ENCODE measurements at places on chromosomes 13 and 19.

DNA sequence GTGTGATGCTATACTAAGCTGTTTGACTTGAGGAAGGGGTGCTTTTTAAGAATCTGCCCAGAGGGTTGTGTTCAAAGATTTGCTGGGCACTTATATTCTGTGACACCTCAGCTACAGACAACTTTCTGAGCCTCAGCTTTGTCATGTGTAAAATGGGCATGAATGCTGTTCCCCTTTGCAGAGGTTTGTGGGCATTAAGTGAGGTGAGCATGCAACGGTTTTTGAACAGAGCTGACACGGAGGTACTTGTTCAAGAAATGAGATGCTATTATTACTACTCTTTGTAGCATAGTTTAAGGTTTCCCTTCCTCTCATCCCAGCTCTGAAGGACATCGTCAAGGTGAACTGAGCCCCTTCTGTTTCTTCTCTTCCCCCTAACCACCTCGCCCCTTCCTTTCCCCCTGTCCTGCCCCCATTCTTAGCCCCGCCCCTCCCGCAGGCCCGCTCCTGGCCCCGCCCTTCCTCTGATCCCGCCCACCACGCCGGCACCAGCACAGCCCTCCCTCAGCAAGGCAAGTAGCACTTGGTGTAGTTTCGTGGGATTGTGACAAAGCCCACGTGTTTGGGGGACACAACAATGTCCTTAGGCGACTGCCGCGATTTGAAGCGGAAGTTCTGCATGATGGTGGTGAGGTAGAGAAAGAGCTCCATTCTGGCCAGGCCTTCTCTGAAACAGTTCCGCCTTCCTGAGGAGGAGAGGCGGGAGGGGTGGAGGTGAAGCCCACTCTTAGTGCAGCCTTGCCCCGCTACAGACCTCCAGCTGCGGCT lies 26.1 kb upstream of the CYP2A7 start:
- DNase-seq, result peak; percentile 73

- DNase-seq, result no peak
These were observed 116.6 kb upstream of the KLF12 start for GRCh38 chr13:74250738-74251190.

DNA sequence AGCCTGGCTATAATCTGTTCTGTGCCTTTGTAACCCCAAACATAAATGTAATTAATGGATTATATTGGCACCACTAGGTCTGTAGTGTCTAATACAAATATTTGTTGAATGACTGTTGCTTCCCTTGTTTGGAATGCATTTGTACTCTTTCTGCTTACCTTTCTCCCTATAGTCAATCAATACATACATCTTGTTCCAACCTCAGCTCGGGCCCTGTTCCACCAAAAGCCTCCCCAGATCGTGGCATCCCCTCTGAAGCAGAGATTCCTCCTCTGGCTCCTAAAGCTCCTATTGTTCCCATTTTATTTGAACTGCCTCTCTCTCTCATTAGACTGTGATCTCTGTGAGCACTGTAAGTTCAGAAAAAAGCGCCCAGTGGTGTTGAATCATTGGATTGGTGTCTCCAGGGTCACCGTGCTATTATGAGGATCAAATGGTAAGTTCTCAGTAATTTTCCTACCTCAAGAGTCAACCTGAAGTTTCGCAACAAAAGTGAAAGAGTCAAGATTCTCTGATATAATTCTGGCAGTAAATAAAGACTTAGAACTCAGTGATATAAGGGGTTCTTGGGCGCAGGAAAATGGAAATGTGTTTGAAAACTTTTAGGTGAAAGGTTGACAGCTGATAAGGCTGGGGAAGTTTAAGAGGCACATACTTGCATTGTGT lies 151.5 kb downstream of the KLF5 start:
- no peak for DNase-seq

- no peak for DNase-seq
These were observed 46.1 kb upstream of the MAP3K10 start for GRCh38 chr19:40144947-40145748.

GRCh38 chr13:94712287-94712811 lies at the start of gene SOX21:
TSS of gene SOX21 (minus strand) at chr13:94712545. CDS start at chr13:94712049, 496 bp downstream.
- DNase-seq, result peak; percentile 62

DNA sequence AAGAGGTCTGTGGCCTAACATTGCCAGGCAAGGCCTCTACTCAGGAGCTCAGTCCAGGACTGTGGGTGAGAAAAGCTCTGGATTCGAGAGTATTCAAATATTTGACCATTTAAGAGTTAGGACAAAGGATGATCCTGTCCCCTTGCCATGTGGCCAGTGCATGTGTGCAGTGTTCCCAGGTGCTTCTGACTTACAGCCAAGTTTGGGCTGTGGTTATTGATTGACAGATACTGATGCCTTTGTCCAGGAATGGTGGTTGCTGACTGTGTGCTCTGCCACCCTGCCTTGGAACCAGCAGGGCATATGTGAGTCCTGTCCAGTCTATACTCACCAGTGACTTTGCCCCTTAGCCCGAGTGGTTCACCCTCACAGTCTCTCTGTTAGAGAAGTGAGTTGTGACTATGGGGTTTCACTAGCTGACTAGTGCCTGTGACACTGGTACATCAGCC lies 51.9 kb downstream of the GARRE1 start:
- DNase-seq, result no peak

- DNase-seq, result no peak
These were observed 440.9 kb downstream of the TSHZ3 start for GRCh38 chr19:30908262-30908771.

DNA sequence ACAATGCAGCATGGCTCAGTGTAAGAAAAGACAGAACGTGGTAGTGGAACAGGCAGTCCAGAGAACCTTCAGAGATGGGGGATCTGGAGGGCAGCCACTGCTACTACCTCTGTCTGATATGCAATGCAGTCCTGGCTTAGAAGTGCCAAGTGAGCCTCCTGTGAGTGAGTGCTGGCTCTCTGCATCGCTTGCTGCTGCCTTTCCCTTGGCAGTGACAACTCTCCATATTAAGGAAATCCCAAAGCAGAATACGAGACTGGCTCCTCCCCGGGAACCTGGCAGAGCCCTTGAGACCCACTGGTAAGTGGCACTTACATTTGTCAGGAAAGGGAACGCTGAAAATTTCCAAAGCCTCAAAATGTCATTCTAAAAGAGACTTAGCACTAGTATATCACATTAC lies 7.5 kb downstream of the DOCK9 start:
- DNase-seq, result no peak

- no peak for DNase-seq
These were observed 46.9 kb downstream of the TPP2 start for GRCh38 chr13:102643656-102644055.

GRCh38 chr13:50222569-50223332 lies 207.5 kb downstream of the KCNRG start:
- peak; percentile 56 for DNase-seq

GRCh38 chr13:31930490-31930889 lies 101.1 kb upstream of the FRY start:
- DNase-seq, result peak; percentile 65

DNA sequence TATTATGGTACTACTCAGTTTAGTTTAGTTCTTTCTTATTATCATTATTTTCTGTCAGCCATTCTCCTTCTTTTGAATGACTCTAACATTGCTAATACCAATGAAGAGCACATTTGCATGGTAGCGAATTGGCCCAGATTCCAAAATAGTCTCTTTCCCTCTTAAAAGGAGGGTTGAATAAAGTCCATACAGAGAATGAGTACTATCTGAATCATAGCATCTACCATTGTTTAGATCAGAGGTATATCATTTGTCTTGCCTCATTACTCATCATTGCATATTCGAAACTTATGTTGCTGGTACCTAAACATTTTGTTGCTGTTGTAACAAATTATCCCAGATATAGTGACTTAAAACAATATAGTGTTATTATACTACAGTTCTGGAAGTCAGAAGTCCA lies 1235.3 kb upstream of the ATXN8OS start:
- no peak for DNase-seq

- DNase-seq, result no peak
These were observed 8.9 kb downstream of the SPRY2 start for GRCh38 chr13:80331984-80332383.

DNA sequence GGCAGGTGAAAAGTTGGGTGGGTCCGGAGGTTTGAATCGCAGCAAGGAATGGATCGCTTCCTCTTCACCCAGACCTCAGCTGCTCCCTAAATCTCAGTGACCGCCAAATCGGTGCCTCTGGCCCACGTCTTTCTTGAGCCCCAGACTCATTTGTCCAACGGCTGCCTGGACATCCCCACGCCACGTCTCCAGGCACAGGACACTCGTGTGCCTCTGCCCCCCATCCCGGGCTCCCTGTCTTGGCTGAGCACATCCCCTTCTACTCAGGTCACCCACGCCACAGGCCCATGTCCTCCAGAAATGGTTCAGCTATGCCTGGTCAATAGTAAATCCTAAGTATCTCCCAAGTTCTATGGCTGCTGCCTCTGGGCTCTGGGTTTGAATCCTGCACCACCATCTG lies 56.6 kb downstream of the CDADC1 start:
- DNase-seq, result no peak

DNA sequence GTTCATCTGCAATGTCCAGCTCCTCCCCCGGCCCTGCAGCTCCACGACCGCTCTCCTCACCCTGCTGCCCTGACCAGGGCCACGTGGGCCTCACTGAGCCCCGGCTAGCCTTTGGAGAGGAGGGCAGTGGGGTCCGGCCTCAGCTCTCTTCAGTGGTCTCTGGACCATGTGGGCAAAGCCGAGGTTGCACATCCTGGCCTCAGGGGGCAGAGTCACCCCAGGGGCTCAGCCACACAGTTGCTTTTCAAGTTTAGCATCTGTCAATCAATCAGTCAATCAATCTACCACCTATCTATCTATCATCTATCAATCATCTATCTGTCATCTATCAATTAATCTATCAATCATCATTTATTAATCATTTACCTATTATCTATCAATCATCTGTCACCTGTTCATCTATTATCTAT lies 3.0 kb upstream of the DIRAS1 start:
- DNase-seq, result no peak

DNA sequence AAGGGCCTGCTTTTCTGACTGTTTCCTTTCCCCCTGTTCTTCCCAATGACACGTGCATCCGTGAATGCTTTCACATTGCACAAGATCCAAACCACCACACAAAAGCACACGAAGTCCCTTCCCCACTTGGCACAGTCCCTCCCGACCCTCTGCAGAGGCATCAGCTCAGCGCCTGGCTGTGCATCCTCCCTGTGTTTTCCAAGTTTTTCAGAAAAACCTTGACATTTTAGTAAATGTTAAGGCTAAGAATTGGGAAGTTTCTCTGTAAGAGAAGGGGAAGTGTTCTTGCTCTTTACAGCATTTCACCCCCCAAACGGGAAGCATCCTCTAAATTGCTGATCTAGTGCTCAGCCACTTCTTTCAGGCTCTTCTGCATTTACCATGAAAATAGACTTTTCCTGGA lies 94.5 kb upstream of the TM9SF2 start:
- DNase-seq, result no peak

DNA sequence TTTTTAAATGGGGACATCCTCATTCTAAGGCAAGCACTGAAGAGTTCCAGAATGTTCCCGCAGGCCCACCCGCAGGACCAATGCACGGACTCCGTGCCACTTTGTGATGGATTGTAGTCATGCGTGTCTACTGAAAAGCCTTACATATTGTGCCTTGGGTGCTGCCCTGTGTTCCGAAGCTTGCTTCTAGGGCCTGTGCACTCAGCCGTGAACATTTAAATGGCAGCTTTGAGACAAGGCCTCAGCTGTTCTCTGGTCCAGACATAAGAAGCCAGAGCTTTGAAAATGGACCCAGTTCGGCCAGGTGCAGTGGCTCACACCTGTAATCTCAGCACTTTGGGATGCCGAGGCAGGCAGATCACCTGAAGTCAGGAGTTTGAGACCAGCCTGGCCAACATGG lies 75.3 kb upstream of the CACNA1A start:
- no peak for DNase-seq

DNA sequence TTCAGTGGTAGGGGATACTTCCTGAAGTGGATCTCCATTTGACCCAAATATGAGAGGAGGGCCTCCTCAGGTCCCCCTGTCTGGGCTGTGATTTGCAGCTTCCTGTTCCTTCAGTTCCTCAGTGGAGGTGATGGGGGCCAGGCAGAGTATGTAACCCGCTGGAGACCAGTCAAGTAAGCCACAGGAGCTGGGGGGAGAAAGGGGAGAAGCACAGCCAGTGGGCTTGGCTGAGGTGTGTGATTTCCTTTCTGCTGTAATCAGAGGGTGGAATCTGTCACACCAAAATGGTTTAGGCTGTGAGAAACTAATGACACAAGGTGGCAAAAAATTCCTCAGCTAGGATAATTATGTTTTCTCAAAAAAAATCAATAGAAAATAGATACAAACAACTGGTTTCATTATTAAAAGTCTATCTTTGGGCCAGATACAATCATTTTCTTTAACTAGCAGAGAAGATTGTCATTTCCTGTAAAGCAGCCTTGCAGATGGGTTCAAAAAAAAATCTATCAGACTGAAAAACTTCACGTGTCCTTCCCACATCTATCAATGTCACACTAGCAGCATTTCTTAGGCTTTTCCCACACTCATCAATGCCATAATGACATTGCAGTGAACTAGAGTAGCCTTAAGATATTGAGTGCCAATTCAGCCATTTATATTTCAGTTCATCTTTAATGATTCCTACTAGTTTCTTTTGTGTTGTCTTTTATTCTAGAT lies 1660.3 kb downstream of the EFNB2 start:
- DNase-seq, result no peak

DNA sequence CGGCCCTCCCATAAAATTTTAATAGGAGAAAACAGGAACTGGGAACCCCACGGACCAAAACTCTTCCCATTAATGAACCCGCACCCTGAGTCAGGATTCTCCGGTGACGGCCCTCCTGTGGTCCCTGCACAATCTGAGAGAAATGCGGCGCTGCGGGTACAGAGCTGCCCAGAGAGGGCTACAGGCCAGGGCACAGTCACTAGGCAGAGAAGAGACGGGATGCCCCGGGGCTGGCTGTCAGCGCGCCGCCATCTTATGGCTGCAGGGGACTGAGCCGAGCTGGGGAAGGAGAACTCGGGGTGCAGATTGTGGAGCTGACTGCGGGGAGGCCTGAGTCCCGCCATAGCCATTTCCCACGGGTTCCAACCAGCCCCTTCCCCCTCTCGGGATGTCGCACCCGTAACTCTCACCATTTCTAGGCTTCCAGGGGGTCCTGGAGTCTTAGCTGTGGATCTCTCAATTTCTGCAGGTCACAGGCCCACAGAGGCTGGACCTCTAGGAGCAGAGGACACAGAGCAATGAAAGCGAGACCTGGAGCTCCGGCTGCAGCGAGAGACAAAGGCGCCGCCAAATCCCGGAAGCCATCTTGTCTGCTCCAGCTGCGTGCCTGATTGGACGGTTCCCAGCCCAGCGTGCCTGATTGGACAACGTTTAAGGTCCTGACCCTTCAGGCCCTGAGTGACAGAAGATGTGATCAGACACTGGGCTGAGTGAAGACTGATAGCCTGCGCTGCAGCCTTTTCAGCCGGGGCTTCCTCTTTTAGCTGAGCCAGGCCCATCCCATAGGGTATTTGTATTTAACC lies at the start of gene ZNF675:
Gene ZNF675 (minus strand): TSS at position 592 of the 803 bp plus-strand sequence. CDS start 179 bp downstream, at position 413.
- peak; percentile 96 for DNase-seq

- no peak for DNase-seq
These were observed 39.7 kb downstream of the SOX1 start for GRCh38 chr13:112106478-112107141.

- peak; percentile 96 for DNase-seq
These were observed 510 bp upstream of the PCDH9 start for GRCh38 chr13:67230404-67231288.
